ENCODE measurements at places on chromosomes 7 and 10.

DNA sequence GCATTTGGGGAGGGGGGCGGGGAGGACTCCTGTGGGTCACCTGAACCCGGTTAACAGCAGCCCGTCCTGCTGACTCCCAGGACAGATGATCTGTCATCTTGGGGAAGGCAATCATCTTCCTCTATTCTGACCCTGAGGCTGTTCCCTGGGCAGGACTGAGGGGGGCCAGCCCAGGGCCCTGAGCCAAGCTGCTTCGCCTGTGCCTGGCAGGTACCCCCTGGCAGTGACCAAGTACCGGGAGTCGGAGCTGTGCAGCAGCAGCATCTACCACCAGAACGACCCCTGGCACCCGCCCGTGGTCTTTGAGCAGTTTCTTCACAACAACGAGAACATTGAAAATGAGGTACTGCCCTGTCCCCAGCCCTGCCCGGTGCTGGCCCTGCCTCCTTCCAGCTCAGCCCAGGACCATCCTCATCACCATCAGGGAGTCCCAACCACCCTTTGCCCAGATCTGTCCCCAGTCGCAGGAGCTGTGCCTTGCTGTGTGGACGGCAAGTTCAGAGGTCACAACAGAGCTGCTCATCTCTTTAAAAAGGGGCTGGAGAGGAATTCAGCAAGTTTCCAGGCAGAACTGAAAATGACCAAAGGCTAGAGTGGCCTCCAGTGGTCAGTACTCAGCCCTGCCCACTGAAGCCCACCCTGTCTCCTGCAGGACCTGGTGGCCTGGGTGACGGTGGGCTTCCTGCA, 8.1 kb downstream of the AOC1 start:
- no peak for DNase-seq

DNA sequence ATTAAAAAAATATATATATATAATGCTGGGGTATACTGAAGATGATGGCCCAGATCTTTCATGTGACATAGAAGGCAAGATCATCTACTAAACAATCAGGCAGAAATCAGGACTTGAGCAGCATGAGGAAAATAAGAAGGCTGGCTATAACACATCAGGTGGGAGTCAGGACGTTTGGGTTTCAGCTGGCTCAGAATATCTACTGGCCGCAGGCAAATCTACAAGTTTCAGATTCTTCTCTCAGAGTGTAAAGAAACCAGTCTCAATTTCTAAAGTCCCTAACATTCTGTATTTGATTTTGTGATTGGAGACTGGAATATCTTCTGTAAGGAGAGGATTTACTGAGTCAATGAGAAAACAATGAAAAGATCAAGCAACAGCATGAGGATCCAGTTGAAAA, 37.7 kb upstream of the FAM3C start:
- DNase-seq, result no peak

GRCh38 chr7:118949031-118949430, 724.5 kb downstream of the ANKRD7 start:
- DNase-seq, result no peak

DNA sequence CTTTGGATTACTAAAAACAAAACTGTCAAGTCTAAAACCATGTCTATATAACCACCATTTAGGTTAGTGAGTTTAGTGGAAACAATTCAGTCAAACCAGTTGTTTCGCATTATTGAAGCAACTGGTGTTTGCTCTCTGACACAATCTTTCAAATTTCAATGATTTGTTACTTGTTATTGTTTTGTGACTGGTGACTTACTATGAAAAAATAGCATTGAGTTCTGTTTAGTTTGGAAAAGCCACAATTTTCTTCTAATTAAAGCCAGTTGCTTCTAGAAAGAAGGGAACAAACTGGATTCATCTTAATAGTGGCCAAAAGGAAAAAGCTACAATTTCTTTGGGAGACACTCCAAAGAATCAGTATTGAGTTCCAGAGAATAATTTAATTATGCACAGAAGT, 30.4 kb downstream of the LAMB4 start:
- no peak for DNase-seq

DNA sequence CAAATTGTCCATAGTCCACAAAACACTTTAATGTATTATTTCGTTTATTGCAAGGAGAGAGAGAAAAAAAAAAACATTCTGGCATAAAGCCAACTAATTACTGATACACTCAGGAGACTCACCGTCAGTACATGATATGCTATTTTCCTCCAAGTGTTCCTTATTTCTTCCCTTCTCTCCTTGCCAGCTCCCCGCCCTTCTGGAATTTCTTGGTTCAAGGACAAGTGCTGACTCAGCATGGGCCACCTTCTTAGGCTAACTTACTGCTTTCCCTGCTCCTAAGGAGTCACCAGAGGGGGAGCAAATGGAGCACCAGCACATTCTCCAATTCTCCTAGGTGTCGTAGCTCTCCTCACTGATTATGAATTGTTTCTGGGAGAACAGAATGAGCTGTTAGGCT, 133.8 kb upstream of the HDAC9 start:
- DNase-seq, result no peak

DNA sequence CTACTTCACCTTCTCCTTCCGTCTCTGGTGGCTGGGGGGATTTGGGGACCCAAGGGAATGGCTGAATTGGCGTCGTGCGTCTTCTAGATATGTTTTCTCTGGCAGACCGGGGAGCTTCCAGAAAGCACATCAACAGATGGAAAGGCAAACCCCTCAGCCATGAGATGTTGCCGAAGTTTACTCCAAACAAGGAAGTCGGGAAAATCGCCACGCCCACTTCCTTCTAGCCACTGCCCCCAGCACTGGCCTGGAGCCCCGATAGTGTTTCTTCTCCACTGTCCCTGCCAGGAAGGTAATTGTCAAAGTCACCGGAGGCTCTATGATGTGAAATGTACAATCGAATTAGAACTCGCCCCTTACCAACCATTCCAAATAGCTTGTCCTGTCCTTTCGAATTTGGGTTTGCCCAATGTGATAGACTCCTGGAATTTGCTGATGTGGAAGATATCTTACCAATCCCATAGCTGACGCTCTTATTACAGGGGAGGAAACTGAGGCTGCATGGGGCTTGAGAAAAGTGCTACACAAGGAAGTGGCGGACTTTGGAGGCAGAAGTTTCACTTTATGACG, 191.0 kb downstream of the LSM5 start:
- DNase-seq, result no peak

GRCh38 chr10:118213436-118213835, 128.7 kb downstream of the FAM204A start:
- no peak for DNase-seq
